ENCODE measurements at places on chromosomes 2 and 18.

- no peak for DNase-seq
Measured at GRCh38 chr2:10446631-10447030, 1.5 kb downstream of the ODC1 start.

DNA sequence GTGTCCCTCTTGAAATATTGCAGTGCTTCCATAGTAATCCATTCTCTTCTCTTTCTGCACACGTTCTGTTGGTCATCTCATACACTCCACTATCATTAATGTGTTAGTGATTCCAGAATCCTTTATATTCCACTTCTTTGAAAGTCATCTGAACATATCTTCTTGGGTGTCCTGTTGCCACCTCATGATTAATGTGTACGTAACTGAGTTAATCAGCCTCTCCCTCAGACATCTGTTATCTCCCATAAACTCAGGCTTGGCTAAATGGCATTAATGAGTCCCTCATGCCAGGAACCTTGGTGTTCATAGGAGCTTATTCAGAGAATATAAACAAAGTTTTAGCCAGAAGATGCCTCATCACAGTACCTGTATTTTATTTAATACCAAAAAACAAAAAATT, 126.4 kb downstream of the NCOA1 start:
- no peak for DNase-seq

DNA sequence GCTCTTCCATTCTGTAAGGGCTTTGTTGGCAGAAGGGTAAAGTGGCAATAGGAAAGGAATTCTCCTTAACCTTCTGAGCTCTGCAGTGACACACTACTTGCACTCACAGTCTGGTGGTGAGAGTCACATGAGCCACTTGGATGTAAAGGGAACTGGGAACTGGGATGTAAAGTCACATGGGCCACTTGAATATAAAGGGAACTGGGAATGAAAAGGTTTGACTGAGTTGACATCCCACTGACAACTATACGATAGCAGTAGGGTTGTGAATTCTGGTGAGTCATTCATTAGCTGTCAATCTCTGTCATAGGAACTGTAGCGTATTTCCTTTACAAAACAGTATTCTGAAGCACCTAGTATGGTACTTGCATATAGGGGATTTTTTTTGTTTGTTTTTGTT, 5.5 kb downstream of the RPE start:
- no peak for DNase-seq

DNA sequence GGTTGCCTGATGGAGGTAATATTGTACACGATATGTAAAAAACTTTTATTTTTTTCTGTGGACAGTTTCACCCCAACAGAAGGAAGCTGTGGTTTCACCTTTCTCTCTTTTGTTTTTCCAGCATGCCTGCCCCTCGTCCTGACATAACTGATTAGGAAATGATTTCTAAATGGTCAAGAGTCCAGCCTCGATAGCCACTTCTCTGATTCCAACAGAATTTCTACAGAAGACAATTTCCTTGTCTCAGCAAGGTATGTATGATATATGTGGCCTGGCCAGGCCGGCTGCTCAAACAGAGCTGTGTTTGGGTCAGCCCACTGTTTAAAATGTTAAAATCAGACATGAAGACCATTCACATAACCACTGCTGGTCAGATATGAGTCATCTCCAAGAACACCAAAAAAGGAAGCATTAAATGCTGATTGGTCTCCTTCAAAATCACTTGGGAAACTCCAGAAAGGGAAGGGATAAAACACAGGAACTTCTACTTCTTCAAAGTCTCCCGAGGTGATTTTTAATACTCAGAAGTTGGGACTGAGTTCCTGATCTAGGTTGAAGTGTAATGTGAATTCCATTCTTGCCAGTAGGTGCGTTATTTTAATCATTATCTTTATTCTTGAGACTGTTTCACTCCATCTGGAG, 22.3 kb downstream of the ATP8B1 start:
- DNase-seq: no peak

DNA sequence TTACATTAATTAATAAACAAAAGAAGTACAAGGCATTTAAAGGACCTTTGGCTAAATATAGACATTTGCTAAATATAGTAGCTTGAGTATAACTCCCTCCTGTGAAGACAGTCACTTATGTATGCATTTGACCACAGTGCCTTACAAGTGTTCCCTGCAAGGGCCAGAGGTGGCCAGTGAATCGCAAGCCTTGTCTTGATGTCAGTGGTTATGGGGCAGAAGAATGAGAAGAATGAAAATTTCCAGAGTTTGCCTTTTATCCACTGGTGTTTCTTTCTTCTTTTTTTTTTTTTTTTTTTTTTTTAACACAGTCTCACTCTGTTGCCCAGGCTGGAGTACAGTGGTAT, 1.8 kb downstream of the LRRFIP1 start:
- no peak for DNase-seq

DNA sequence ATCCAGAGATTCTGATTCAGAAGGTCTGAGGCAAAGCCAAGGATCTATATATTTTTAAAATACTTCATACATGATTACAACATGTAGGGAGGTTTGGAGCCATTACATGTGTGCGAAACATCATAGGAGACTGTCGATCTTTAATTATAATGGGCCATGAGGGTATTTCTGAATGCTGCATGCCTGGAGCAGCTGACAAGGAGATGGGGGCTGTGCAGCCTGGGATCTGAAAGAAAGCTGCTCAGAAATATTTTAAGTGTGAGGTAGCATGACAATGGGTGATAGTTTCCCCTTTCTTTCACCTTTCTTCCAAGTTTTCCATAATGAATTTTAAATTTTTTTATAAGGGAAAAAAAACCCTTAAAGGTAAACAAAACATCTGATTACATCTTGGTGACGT, 102.0 kb upstream of the DNMT3A start:
- no peak for DNase-seq

GRCh38 chr2:42999856-43000241, 207.5 kb upstream of the HAAO start:
- no peak for DNase-seq

GRCh38 chr2:175432021-175432420, 250.5 kb upstream of the ATP5MC3 start:
- DNase-seq: no peak

DNA sequence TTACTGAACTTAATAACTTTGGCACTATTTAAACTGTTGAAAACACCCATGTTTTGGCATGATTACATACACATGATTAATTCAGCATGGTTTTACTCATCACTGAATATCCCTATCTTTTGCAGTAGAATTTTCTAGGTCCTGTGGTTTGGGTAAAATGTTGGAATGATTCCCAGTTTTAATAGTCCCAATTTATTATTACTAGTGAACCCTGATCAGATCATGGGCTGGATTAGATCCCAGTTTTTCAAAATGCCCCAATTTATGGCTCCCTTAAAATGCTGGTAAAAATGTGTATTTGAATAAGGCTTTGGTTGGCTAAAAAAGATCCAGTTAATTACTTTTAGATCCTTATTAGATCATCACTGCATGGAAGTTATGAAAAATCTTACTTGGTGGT, 273.6 kb upstream of the NRP2 start:
- DNase-seq: no peak

DNA sequence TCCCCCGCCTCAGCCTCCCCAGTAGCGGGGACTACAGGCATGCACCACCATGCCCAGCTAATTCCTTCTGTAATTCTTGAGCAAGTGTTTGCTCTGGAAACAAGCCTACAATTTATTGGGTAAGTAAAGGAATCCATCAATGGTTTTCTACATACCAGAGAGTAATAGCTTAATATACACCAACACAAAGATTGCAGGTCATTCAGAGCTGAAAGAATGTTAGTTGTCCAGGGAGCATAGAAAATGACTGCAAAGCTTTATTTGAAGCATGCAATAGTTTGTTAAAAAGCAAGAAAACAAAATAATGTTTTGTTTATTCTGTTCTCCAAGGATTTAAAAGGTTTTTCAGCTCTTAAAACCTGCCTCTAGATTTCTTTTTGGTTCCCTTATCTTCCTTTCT, 5.6 kb downstream of the IDH1 start:
- no peak for DNase-seq

DNA sequence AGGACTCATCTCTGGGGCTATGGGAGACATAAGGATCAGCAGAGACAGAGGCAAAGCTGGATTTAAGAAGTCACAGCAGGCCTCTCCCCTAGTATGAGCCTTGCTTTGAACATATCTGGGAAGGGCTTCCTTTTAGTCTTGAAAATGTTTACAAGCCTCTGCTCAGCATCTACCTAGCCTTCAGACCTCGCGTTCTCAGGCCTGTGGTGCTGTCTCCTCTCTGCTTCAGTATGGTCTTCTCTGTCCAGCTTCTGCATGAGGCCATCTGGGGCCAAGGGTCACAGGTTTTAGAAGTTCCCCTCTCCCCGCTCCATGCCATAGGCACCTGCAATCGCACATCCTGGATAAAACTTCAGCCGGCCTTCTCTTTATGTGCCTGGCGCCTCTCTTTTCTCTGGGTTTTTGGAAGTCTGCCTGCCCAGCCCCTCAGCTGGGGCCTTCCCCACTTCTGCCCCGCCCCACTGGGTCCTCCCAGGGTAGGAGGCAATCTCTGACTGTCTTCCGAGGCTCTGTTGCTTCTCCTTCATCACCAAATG, 7.1 kb downstream of the ACTG2 start:
- DNase-seq: no peak

DNA sequence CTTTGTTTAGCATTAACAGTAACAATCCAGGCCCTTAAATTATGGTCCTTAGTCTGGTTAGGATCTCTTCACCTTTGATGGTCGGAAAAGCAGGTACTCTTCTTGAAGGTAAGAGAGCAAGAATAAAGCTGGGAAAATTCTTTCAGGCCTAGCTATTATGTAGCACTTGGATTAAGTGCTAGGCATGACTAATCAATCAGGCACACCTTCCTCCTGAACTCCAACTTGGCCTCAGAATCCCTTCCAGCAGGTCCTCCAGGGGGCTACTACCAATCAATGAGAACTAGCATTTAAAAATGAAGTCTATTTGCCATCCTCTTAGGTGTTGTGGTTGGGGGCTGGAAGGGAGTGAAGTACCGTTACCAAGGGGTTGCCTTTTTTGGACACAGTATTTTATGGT, 3.7 kb downstream of the SMYD1 start:
- DNase-seq: no peak

DNA sequence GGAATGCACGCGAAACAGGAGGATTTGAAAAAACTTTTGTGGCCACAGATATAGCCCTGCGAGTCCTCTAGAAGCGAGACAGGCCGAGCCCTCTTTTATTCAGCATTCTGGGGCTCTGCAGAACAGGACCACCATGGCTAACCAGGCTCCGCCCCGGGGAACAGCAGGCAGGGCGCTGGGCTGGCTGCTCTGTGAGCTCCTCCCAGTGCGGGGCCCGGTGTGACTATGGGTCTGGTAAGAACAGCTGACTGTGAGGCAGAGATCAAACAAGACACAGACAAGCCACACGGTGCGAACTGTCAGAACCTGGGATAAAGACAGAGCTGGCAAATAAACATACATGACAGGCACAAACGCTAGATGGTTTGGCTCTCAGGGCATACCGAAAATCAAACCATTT, 15.5 kb downstream of the PXDN start:
- no peak for DNase-seq

GRCh38 chr2:178810422-178810821, 3.2 kb upstream of the TTN start:
- DNase-seq: no peak

GRCh38 chr18:63421514-63421913, 762 bp downstream of the VPS4B start:
- no peak for DNase-seq

GRCh38 chr2:10776231-10776977, 36.2 kb downstream of the PDIA6 start:
- DNase-seq: no peak

- peak; percentile 29 for DNase-seq
Measured at GRCh38 chr2:182642328-182642727, 73.7 kb upstream of the DNAJC10 start.

DNA sequence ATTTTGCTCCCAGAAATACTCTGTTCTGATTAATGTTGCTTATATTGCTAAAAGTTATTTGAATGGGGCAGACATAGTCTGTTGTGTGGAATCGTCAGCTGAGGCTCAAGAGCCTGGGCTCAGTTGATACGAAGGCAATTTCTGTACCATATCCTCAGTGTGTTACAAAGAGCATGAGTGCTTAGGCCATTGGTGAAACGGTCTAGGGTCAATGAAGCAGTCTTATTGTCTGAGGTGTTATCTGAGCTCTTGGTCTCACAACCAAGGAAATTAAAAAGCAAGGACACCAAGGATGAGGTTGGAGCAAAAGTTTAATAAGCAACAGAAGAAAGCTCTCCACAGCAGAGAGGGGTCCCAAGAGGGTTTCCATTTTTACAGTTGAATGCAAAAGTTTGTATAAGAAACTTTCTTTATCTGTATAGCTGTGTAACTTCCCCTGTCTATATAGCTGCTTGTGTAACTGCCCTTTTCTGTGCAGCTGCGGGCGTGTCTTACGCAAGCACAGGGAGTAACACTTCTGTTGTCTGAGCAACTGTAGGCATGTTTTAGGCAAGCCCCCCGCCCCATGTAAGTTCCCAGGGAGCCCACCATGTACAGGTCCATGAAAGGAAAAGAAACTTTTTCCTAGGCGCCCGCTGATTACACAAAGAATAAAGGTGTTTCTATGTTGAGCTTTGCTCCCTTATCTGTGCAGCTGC, 40.6 kb upstream of the DSC1 start:
- DNase-seq: no peak
